Stimulated activated CD4-positive, alpha-beta T cell treated with anti-CD3 and anti-CD28 coated beads, Interleukin-12 subunit alpha, Interleukin-12 subunit beta, amount 100 ng/mL, for 24 hours (primary cell): ENCODE measurements at places on chromosomes 3 and 15.

DNA sequence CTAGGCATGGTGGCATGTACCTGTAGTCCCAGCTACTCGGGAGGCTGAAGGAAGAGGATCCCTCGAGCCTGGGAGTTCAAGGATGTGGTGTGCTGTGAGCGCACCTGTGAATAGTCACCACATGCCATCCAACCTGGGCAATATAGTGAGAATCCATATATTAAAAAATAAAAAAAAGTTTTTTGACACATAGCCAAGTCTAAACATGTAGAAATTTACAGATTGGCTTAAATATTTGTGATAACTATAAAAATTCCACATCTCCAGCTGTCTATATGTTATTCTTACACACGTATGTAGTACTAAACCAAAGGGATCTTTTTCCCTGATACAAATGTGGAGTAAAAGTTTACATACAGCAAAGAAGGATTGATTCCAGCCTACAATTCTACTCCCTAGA lies 119.7 kb downstream of the CNTN4 start:
- no peak for DNase-seq

DNA sequence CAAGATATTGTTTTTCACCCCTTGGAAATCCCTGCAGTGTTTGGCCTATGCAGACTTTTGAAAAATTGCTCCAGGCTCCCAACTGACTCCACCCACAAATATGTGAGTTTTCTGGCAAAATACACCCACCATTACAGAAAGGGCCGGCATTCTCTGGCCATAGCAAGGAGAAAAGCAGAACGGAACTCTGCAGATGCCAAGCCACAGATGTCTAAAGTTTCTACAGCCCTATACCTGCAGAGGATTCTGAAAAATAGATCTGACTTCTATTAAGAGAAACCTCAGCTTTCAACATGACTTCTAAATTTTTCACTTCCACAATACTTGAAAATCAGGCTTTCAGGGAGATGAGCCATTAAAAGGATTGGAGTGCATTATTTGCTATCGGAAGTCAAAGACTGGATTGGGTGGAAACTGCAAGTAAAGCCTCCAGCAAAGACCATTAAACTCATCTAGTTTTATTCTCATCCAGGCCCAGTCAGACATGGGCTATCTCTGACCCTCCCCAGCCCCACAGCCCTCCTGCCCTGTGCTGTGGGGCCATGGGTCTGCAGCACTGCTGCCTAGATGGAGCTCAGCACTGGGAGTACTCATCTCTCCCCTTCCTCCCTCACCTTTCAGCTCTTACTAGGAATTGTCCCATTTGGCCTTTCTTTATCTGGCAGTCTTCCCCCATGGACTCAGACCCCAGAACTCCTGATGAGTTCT lies 243.1 kb upstream of the GOLGA6L4 start:
- DNase-seq, result no peak

- no peak for DNase-seq
Observed at GRCh38 chr3:171874251-171874681, 31.1 kb downstream of the TMEM212 start.

DNA sequence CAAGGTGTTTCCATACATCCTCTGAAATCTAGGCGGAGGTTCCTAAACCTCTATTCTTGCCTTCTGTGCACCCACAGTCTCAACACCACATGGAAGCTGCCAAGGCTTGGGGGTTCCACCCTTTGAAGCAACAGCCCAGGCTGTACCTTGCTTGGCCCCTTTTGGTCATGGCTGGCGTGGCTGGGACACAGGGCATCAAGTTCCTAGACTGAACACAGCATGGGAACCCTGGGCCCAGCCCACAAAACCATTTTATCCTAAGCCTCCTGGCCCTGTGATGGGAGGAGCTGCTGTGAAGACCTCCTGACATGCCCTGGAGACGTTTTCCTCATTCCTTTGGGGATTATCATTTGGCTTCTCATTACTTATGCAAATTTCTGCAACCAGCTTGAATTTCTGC lies 739.0 kb upstream of the NECTIN3 start:
- no peak for DNase-seq

GRCh38 chr3:128969993-128970739 lies 23.7 kb downstream of the CFAP92 start:
- DNase-seq, result peak; percentile 23

- DNase-seq, result no peak
Observed at GRCh38 chr3:45933591-45933990, 9.7 kb upstream of the CXCR6 start.

DNA sequence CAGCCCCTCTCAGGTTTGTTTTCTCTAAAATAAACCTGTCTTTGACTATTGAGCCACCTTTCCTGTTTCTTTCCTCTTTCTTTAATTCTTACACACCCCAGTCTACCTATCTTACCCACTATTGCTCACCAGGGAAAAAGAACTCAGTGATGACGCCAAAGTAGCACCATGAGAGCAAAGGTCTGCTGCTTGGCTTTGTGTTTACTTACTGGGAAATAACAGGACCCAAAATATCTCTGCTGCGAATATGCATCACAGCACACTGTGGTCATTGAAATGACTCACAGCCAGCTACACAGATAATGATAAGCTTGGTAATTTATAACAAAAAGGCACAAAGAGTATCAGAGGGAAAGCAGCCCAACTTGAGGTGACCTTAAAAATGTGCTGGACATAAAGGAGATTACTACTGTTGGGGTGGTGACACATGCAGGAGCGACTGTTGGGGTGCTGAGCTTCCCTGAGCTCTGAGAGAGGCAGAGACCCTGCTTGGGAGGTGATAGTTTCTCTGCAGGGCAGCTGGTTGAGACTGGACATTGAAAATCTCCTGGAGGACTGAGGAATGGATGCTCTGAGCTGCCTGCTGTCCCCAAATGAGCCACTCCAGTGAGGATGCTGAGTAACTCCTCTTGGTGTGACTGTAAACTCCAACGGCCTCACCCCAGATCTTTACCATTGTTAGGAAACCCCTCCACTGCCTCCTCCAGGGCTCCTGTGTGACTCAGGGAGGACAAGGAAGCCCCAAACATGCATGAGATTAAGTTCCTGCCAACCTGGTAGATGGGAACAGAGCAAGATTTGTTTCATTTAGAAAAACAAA lies 14.5 kb downstream of the EFCAB12 start:
- DNase-seq, result no peak
